ENCODE measurements at places on chromosomes 4 and X. TPM values are rescaled to one million over a fixed set of nuclear protein-coding genes. Genes with fewer than 3 reads are reported as not detected.

The FAM47E gene
- polyA plus RNA-seq, result 0.66 TPM

The ZNF718 gene
- not detected for polyA plus RNA-seq

The ZNF330 gene
- 23.3 TPM for polyA plus RNA-seq

The MAGEA4 gene
- polyA plus RNA-seq, result not detected

The INPP4B gene
- not detected for polyA plus RNA-seq

The RNF4 gene
- 45.1 TPM for polyA plus RNA-seq

The IL3RA gene
- not detected for polyA plus RNA-seq
